Stimulated activated CD4-positive, alpha-beta T cell treated with anti-CD3 and anti-CD28 coated beads, Interleukin-15, amount 100 ng/mL, for 1 hour (primary cell): ENCODE measurements at places on chromosomes 6 and 20.

GRCh38 chr6:169164986-169165385 is 88.7 kb downstream of the THBS2 start:
- no peak for DNase-seq

- DNase-seq = no peak
Observed at GRCh38 chr6:119215885-119216590, 133.5 kb downstream of the MAN1A1 start.

DNA sequence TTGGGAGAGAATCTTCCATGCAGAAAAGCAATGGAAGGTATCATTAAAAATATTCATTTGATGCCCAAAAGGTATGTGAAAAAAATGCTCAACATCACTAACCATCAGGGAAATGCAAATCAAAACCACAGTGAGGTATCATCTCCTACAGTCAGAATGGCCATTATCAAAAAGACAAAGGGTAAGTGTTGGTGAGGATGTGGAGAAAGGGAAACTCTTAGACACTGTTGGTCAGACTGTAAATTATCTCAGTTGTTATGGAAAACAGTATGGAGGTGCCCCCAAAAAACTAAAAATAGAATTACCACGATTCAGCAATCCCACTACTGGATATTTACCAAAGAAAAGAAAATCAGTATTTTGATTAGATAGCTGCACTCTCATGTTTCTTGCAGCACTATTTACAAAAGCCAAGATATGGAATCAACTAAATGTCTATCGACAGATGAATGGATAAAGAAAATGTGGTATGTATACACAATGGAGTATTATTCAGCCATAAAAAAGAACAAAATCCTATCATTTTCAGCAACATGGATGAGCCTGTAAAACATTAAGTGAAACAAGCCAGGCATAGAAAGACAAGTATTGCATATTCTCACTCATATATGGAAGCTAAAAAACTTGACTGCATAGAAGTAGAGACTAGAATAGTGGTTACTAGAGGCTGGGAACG is 84.0 kb downstream of the DTNBP1 start:
- no peak for DNase-seq

- no peak for DNase-seq
Observed at GRCh38 chr6:70112716-70113115, 190.2 kb downstream of the COL9A1 start.

DNA sequence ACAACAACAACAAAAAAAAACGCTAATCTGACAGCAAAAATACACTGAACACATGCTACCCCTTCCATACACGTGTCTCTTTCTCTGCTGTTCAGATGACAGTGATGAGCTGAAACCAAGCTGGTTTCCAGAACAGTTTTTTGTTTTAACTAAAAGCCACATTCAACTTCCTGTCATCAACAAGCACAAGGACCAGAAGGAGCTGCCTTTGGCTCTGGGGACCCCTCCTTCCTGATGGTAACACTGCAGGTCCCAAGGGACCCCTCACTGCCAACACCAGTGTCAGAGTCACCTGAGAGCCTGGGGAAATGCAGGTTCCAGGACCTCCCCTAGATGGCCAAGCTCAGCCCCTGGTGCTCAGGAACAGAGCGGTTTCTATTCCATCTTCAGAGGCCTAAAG is 6.0 kb downstream of the CST7 start:
- no peak for DNase-seq

- no peak for DNase-seq
Observed at GRCh38 chr6:44256775-44257024, 628 bp downstream of the SLC35B2 start.

GRCh38 chr6:18154507-18155149 is at the start of gene TPMT:
Gene TPMT (minus strand): TSS chr6:18155077. CDS start chr6:18149127, 5,950 bp downstream.
- DNase-seq = no peak

GRCh38 chr6:108113557-108114519 is 39.3 kb upstream of the OSTM1 start:
- no peak for DNase-seq

DNA sequence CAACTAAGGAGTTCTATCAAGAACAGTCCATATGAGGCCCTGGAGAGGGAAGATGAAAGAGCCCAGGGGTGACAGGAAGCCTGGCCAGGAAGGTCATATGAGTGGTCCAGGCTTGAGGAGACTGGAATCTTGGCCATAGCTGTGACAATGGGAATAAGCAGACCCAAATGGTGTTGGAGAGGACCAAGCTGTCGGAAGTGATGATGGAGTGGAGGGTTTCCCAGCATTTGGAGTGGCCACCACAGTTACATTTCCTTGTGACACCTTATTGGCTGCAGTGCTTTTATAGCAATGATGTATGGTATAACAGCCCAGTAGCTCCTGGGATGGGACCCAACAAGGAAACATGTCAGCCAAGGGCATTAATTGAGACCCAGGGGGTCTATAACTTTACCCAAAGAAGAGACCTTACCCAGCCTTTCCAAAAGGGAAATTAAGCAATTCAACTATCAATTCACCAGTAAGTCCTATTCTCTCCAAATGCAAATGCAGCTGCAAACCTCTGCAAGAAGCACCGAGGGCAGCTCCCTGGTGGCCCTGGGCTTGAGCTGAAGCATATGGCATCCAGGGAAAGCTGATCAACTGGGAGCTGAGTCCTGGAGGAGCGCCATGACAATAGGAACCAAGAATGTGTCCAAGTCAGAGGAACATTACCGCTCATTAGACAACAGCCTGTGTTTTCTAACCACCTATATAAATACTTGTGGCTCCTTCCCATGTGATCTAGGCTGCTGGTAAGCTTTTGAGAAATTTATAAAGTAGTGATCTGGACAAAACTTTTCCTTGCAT is 219.4 kb downstream of the SOD2 start:
- DNase-seq = no peak
